Skeletal muscle cell (primary cell): ENCODE measurements at places on chromosomes 7 and 10.
A peak's percentile ranks its signal among the peaks of the same experiment; 100 is the strongest.

GRCh38 chr10:3408603-3409365 is 236.2 kb upstream of the PITRM1 start:
- no peak for DNase-seq

- no peak for DNase-seq
These were observed 12.9 kb downstream of the AGK start for GRCh38 chr7:141563956-141564623.

GRCh38 chr7:73718905-73719805 is at the start of gene STX1A:
STX1A (minus strand) TSS chr7:73719669; CDS start chr7:73719631, 38 bp downstream.
- DNase-seq, result no peak

DNA sequence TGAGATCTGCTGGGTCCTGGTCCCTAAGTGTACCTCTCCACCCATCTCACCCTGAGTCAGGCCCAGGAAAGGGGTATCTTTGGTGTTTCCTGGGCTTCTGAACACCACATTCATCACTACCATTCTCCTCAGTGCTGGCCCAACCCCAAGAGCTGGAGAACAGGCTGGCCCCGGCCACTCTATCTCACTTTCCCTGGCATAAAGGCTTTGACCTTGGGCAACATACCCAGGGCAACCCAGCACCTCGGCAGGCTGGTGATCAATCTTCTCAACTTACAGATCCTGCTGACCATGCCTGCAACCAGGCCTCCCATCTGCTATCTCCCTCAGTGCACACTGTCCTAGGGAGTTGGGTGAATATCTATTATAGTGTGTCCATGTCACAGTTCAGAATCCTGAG is 2.1 kb downstream of the VSIR start:
- no peak for DNase-seq

DNA sequence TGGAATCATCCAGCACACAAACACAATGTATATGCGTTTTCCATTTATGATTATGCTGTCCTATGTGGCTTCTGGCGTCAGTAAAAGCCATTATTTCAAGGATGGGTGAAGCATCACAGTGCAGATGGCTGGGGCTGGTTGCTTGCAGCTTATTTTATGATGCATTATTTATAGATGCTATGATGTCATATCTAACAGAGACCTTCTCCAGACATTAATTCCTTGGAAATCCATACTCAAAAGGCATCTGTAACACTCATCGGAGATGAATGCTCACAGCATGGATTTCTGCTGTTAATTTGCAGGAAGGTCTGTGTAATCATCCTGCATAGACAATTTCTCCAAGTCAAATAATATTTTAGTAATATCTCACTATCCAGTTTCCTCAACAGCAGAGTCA is 7.2 kb downstream of the RGS10 start:
- no peak for DNase-seq

- DNase-seq, result no peak
These were observed at the start of gene SFXN4 for GRCh38 chr10:119165171-119166117. SFXN4 (minus strand) TSS chr10:119165714; CDS start chr10:119165647, 67 bp downstream.

DNA sequence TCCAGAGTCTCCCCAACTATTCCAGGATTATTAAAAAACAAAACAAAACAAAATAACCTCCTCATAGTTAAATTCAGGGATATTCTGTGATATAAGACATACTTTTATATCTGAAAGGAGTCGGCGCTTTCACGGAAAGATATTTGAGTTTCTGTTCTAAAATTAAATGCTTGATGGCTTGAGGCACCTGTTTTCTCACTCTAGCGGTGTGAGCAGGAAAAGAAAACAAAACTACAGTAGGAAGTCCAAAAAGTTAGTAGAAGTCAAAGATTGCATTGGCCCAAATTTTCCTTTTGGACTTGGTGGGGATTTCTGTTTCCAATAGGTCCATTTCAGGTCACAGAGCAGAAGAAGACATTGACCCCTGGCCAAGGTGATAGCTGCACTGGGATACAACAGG is 716.1 kb upstream of the POT1 start:
- DNase-seq, result no peak

DNA sequence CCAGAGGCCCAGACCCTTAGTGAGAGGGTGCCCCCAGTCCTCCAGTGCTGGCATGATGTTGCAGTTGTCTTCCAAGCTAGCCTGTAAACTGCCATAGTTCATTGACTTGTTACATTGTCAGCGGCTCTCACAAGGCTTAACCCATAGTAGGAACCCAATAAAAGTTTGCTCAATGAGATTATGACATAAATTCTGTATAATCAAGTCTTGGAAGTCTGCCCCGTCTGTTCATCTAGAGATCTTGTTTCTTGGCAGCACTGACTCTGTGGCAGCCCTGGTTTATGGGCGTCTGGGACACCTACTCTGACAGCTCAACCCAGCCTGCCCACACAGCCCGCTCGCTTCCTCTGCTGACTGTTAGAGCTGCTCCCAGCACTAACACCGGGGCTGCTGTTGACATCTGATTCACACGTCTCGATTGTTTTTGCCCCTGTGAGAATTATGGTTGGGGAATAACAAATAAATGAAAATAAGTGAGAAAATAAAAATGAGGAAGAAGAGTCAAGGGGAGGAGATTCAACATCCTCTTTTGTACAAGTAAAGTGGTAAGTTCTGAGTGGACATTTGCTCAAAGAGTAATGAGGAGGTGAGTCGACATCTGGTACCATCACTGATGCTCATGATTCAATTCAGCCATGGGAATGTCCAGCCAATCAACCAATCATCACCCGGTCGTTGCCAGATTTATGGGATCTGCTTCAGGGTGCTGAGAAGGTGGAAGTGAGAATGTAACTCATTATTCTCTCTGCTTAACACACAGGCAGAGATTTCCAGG is 160.8 kb downstream of the SPAG6 start:
- peak; percentile 61 for DNase-seq

DNA sequence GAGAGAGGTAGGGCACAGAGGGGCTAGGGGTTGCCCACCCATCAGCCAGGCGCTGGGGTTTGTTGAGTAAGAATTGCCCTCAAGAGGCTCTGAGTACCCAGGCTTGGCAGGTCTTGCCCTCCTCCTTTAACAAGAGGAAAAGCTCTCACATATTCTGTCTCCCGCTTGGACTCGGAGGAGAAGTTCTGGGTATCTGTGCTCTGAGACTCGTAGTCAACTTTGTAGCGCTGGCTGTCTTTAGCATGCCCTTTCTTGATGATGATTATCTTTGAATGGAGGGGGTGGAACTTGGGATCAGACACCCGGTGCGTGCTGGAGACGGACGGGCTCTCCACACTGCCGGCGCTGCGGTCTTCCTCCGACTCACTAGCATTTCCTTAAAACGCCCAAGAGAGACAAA is 4.0 kb downstream of the IGFBP3 start:
- DNase-seq, result no peak

DNA sequence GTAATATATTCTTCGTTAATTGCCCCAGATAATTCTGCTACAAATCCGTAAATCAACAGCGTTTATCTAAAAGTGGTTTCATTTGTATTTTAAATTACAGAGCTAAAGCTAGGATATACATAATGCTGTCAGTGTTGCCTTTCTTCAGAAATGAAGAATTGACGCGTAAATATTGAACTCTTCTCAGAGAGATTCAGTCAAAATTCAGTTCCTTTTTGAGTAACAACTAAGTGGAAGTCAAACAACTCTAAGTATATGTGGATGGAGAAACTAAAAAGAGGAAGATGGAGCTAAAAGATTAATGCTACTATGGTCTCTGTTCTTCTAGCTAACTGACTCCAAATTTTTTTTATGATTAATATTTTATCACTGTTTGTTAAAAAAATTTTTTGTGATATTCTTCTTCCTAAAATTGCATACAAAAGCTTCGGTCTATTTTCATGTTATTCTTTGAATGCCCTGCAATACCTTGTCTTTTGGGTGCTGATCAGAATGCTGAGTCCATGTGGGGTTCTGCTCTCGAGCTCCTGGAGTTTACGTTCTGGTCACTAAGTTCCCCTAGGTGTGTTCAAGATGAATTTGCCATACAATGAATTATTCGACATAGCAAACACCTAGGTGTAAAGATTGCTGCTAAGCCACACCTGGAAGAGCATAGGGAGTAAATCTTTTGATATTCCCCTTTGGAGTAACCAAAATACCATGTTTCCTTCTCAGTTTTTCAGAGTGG is 20.7 kb downstream of the MDFIC start:
- no peak for DNase-seq

DNA sequence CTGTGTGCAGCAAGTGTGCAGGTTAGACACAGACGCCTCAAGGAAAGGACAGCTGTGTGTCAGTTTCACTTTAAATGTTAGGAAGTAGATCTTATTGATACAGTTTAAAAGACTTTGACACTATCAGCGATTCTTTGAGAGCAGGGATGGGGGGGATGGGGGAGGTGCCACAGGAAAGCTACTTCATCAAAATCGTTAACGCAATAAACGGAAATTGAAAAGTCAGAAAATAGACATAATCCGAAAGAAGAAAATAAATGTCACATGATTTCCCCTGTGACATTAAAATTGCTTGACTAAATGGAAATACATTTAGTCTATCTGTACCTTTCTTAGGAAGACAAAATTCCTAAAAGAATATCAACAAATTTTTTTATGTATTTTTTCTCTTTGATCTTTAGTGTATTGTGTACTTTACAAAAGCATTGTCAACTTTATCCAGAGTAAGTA is 476 bp upstream of the ZNF33B start:
- no peak for DNase-seq

DNA sequence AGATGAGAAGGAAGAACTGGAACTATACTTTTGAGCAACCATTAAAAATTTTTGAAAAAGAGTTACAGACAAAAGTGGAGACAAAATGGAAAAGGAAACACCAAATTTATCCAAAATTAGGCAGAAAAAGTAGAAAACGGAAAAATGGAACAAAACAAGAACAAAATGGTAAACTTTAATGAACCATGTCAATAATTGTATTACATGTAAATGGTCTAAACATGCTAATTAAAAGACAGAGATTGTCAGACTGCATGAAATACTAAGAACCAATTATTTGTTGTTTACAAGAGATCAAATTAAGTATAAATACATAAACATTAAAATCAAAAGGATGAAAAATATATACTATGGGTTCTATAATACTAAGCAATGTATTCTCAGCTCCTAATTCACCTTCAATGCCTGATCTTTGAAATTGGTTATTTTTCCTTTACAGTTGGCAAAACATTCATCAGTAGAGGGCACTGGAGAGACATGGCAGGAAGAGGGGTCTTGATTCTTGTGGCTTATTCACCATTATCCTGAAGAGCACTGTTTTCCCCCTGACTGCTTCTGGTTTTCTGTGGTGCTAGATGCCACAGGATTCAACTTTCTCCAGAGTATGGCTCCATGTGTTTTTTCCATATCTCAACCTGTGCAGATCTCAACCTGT is 124.9 kb downstream of the ELFN1 start:
- DNase-seq, result no peak

DNA sequence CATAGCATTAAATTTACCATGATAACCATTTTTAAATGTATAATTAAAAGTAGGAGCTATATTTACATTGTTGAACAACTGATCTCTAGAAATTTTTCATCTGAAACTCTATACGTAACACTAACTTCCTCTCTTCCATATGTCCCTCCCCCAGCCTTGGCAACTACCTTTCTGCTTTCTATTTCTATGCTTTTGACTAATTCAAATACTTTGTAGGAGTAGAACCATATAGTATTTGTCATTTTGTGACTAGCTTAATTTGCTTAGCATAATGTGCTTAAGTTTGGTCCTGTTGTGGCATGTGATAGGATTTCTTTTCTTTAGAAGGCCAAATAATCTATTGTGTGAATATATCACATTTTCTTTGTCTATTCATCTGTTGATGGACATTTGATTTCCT is 225.3 kb upstream of the POT1 start:
- no peak for DNase-seq

DNA sequence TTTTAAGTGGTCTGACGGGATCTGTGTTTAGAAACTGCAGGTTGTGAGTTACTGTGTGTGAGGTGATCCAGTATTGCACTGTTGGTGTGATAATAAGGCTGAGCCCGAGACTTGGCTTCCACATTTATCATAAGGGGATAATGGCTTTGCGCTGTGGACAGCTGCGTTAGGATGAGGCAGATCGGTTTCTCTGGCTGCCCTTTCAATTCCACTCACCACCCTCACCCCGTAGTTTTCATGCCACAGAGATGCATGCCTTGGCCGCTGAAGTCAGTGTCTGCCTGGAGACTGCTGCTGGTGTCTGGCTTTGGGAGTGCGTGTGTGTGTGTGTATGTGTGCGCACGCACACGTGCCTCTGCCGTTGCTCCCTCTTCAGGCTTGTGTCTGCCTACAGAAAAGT is 273.0 kb downstream of the CCDC3 start:
- DNase-seq, result no peak

DNA sequence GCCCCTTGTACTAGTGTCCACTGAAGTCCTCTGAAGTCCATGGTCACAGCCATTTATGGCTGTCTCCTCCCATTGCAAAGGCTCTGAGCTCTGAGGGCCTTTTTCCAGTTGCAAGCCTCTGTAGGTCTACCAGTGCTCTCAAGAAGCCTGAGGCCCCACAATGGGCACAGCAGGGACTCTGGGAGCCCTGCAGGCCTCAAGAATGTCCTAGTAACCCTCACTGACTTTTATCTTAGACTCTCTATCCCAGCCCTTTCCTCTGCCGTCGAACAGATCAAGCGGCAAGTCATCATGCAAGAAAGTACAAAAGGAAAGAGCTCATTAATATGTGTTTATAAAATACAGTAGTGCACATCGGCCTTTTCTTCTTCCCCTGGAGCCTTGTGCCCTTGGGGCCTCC is 23.4 kb downstream of the VWA2 start:
- no peak for DNase-seq

DNA sequence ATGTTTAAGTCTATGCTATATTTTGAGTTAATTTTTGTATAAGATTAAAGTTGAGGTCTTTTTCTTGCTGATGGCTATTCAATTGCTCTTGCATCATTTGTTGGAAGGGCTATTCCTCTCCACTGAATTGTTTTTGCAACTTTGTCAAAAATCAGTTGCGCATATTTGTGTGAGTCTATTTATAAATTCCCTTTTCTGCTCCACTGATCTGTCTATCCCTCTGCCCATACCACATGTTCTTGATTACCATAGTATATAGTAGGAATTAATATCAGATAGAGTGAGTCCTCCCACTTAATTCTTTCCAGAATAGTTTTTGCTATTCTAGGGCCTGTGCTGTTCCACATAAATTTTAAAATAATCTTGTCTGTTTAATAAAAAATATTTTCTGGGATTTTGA is 152.4 kb upstream of the ADCY1 start:
- no peak for DNase-seq

- DNase-seq, result no peak
These were observed 37.7 kb downstream of the PRSS2 start for GRCh38 chr7:142808461-142808801.

GRCh38 chr7:768881-769504 is 41.9 kb upstream of the PRKAR1B start:
- DNase-seq, result peak; percentile 43

DNA sequence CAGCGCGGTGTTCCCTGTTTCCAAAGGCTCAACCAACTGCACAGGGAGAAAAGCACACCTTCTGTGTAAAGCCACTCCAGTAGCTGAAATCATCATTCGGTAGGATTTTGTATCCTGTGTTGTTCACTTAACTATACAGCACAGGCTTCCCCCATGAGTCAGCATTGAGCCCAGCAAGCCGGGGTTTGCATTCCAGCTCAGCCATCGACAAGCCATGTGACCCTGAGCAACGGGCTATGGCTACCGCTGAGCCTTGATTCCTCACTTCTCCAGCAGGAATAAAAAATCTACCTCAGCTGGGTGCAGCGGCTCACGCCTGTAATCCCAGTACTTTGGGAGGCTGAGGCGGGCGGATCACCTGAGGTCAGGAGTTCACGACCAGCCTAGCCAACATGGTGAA is 44.1 kb upstream of the ATP6V0A4 start:
- DNase-seq, result peak; percentile 41

GRCh38 chr10:73117976-73118743 is 7.9 kb downstream of the NUDT13 start:
- no peak for DNase-seq

GRCh38 chr7:84950836-84951235 is 236.0 kb downstream of the SEMA3D start:
- DNase-seq, result no peak

GRCh38 chr10:79153745-79154144 is 85.0 kb downstream of the ZMIZ1 start:
- DNase-seq, result no peak
